ENCODE measurements at places on chromosomes 1 and 21. TPM values are rescaled to one million over a fixed set of nuclear protein-coding genes. Genes with fewer than 3 reads are reported as not detected.

The NCAM2 gene
- total RNA-seq, result 0.38 TPM

The SMPDL3B gene
- 0.26 TPM for total RNA-seq

The IGSF3 gene
- total RNA-seq, result 53.7 TPM

DNA sequence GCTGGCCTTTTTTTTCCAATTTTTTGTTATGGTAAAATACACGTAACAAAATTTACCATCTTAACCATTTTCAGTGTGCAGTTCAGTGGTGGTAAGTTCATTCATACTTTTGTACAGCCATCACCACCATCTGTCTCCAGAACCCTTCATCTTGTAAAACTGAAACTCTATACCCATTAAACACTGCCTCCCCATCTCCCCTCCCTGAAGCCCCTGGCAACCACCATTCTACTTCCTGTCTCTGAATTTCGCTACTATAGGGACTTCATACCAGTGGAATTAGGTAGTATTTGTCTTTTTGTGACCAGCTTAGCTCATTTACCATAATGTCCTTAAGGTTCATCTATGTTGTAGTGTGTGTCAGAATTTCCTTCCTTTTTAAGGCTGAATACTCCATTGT, 8.7 kb downstream of the PKNOX1 start:
- peak; percentile 25 for DNase-seq

- DNase-seq, result no peak
Observed at GRCh38 chr1:107228704-107229371, 88.0 kb downstream of the NTNG1 start.

DNA sequence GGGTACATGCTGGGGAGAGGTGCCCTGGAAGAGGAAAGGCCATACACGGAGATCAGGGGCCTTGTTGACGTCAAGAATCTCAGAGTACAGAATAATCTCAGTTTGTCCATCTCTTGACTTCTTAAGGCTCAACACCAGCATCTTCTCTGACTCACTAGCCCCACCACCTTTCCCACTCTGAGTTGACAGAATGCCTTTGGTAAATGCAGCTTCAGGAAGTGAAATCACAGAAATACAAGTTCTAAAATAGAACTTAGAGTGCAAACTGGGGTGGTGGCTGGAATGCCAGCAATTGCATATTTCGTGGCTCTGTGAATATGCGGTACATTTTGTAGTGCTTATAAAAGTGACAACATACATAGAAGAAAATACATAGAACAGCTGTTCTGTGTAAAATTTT, 1.6 kb downstream of the COG2 start:
- DNase-seq, result no peak

GRCh38 chr1:178704833-178705232, 20.2 kb upstream of the RALGPS2 start:
- DNase-seq, result no peak

DNA sequence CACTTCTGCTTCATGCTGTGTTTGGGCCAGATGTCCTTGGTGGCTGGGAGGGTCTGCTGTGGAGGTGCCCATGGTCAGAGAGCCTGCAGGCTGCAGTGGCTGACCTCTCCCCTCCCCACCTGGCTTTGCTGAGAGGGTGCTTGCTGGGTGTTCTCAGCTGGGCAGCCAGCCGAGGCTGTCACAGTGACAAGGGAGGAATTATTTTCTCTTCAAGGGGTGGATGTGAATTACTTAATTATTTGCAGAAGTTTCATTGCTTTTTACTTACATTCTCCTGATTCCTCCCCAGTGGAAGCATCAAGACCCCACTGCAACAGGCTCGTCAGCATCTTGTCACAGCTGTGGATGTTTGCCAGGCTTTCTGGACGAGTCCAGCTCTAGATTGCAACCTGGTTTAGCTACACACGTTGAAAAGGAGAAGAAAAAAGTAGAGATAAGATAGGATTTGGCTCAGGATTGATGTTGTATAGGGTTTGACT, 70.3 kb downstream of the GALNT2 start:
- no peak for DNase-seq

DNA sequence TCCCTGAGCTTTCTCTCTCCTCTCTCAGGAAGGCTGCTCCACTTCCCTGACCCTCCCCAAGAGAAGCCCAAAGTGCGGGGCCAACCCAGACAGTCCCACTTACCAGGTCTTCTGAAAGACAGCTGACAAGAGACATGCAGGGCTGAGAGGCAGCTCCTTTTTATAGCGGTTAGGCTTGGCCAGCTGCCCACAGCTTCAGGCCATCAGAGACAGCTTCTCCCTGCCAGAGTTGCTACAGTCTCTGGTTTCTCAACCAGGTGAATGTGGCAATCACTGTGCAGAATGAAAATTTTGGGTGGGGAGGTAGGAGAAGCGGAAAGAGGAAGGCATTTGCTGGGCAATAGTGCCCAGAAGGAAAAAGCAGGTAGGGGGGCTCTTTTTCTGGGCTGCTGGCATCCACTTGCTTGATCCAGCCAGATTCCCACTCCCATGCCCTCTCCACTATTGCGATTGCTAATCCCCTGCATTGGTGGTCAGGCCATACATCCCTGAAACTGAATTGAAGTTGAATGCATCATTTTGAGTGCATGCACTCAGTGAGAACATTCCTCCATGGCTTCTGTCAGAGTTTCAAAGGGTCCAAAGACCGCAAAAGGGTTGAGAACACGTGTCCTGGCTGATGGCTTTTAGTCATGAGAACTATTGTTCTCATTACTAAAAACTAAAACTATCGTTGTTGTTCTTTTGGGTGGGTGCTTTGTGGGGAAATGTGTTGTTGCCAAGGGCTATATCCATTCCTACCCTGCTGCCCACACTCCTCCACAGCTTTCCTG, at the start of gene S100A8:
TSS of gene S100A8 (minus strand) at position 136 of the 773 bp plus-strand sequence. CDS start 538 bp downstream, outside the sequence.
- no peak for DNase-seq

Measured in dermis microvascular lymphatic vessel endothelial cell (primary cell).